Ecto neural progenitor cell (in vitro differentiated cells): ENCODE measurements at places on chromosomes 11 and 22.

DNA sequence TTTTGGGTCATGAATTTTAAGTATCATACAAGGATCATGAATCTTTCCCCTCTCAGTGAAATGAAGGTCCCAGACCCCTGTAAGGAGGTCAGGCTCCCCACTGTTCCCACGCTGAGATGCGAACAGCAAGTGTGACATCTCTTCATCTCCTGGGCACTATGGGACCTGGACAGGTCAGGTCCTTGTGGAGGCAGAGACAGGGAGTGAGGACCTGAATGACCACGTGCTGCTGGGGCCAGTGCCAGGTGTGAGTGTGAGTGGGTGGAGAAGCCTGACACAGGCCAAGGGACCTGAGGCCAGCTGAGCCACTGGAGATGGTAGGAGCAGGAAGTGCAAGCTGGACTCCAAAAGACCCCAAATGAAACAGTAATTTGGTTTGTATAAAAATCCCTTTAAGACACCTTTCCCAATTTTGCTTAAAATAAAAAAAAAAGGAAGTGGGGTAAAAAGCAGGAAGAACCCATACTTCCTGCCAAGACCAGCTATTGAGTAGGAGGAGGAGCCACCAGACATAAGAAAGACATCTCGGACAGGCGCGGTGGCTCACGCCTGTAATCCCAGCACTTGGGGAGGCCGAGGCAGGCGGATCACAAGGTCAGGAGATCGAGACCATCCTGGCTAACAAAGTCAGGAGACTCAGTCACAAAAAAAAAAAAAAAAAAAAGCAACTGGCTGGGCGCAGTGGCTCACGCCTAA, 35.4 kb upstream of the SERPIND1 start:
- DNase-seq, result no peak

DNA sequence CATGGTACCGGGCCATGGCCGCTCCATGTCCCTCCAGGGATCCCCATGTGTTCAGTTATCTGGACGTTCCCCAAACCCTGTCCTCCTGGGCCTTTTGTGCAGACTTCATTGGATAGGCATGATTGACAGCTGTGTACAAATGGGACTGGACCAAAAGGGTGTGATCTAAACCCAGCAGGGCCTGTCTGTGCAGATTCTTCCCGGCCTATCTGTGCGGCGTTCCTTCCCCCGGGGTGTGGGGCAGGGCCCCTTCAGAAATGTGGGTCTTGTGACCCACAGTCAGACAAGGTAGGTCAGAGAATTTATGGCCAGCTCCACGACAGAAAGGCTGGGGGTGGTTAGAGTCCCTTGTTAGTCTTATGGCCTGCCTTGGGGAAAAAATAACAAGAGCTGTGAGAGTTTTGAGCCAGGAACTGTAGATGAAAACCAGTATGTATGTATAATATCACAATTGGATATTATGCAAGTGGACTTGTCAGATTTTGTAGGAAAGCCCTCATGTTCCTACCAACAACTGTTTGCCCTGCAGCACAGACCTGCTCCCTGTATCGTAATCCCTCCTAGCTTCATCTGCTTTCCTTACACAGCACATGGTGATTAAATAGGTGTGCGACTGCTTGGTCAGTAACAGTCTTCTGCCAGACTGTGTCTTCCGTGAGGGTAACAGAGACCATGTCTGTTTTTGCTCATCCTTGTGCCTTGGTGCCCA, 31.7 kb downstream of the AP2A2 start:
- no peak for DNase-seq

DNA sequence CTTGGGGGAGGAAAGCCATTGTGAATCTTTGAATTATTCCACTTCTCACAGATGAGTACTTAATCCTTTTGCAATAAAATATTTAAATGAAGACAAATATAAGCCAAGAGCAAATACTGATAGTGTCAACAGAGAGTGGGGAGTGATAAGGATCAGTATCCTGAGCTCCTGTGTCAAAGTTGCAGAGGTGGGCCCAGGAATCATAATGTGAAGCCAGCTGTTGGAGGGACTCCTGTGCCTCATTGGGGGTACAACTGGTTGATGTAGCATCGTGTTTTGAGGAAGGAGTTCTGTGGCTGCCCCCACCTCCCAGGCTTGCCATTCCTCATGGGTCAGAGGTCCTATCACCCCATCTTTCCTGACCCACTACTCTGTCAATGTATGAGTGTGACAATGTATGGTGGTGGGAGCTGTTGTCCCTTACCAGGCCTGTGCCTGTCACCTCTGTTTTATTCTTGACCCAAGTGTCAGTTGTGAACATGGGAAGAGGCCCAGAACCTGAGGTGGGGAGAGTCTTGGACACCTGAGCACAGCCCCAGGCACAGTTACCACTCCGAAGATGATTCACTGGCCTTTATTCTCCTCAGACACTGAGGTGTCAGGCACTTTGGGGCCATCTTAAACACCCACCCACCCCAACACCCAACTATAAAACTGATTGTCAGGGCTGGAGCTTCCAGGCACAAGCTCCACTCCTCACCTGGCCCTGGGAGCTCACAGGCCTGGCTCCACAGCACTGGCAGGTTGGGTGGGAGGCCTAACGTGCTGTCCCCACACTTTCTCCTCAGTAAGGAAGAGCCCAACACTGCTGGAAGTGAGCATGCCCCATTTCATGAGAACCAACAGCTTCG, 38.4 kb downstream of the KCNQ1OT1 start:
- DNase-seq, result peak; percentile 25

DNA sequence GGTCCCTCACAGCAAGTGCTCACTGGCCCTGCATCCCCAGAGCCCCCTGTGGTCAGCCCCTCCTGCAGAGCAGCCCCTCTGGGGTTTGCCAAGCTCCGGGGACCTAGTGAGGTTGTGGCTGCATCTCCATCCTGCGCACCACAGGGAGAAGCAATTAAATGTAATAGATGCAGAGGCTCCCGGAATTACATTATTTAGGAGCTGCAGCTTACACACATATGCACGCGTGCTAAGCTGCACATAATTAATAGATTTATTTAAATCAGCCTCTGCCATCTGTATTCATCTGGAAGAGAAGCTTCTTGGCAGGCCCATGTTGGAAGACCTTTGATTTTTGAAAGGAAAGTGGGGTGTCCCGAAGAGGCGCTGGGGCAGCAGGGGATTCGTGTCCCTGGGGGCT, 1271.5 kb downstream of the BRD1 start:
- DNase-seq, result no peak

GRCh38 chr11:22656130-22656529, 10.3 kb upstream of the GAS2 start:
- DNase-seq, result no peak

DNA sequence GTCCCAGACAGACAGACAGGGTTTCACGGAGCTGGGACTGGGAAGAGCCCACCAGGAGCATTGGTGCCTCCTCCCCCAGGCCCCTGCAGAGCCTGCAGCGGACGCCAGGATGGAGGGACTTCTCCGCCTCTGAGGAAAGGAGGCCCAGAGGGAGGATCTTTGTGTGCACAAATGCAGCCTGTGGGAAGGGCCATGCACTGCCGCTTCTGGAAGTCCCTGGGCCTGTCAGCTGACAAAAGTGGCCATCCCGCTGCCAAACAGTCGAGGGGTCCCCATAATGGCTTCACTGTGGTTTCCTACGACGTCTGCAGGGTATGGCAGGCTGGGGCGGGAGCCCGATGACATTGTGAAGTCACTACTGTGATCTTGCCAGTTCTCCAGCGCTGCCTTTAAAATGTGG, 73.8 kb downstream of the TP53I11 start:
- DNase-seq, result no peak

- DNase-seq, result no peak
These were observed 30.8 kb downstream of the APLP2 start for GRCh38 chr11:130100381-130101095.

GRCh38 chr11:698493-699115, 3.0 kb downstream of the TMEM80 start:
- no peak for DNase-seq

- DNase-seq, result no peak
These were observed 21.2 kb upstream of the CLMP start for GRCh38 chr11:123216249-123216648.

DNA sequence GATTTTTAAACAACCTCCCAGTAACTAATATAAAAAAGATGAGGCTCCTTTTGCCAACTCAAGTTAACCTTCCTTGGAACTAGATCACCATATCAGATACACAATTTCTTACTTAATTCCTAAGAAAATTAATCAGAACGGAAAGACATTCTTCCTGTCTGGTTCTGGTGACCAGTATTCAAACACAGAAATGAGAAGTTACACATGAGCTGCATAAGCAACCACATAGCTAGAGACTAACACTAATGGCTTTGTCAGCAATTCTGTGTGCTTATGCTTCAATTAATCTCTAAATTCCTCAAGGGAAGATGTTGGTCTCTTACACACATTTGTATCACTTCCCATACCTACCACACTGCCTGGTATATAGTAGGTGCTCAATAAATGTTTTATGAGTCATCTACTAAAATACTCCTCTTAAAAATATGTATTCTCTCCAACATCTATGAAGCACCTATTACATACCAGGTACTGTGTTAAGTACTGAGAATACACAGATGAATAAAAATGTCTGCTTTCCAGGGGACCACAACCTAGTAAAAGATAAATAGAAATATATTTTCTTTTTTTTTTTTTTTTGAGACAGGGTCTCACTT, 54.5 kb downstream of the GAB2 start:
- DNase-seq, result no peak

DNA sequence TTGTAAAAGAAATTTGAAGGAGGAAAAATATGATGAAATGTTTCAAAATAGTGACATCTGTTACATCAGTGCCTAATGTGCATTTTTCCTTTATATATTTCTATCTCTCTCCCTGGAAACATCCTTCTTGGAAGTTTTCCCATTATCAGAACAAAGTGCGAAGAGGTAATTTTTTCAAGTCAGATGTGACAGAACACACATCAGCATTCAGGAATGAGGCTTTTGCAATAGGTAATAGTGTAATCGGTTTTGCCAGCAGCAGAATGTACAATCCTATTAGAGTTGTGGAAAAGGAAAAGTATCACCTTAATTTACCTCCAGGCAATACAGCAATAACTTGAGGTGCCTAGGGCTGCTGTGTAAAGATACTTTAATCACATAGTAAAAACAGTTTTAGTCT, 275.8 kb downstream of the FAT3 start:
- no peak for DNase-seq

DNA sequence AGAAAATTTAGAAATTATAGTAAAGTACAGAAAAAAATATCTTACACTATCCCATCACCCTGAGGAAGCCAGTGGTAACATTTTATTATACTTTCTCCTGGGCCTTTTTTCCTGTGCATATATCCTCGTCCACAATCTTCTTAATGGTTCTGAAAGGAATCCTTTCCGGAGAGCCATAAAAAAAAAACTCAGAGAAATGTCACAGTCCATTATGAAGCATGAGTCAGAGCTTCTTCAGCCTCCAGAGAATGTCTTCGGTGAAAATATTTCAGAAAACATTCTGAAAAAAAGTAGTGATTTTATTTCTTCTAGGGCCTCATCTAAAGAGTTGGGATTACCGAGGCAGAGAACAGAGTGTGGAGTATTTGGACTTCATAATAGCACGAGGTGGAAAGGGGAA, 163.4 kb downstream of the INSC start:
- DNase-seq, result no peak

DNA sequence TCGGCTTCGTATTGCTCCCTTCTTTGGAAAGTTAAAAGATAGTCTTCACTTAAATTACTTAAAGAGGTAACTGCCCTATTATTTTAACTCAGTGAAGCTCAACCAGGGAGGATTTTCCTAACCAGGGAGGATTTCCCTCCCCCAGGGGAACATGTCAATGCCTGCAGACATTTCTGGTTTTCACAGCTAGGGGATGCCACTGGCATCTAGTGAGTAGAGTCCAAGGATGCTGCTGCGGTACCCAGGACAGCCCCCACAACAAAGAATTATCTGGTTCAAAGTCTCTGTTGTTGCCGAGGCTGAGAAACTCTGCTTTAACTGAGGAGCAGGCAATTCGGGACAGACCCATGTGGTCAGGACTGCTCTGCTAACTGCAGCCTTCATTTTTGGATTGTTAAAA, 82.2 kb downstream of the DEPDC5 start:
- DNase-seq, result no peak

DNA sequence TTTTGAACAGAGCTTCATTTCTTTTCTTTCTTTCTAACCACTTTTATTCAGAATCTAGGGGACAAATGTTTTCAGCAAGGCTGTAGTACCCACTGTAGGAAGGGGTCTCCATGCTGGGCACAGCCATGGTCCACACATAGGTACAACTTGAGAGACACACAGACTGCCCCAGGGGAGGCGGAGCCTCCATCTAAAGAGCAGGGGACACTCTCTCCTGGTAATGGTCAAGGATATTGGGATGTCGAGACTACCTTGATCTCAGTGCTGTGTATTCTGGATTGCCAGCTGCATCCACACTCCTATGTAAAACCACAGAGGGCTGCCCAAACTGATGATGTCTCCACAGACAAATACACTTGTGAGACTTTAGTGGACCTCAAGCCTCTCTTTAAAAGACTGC, 2.9 kb upstream of the APOL3 start:
- peak; percentile 21 for DNase-seq

DNA sequence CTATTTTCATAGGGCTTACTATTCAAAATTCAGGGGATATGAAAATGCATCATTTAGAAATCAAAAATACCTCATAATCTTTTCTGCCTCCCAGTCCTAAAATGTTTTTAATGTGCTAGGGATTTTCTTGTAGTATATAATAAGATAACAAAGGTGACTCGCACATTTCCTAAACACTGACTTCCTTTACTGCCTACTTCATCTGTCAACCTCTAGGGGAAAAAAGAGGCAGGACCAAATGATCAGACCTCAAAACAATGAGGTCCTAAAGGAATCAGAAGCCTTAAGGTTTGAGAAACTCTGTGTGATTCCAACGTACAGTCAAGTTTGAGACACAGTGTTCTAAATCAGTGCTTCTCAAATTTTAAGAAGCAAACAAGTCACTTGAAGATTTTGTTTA, 56.1 kb upstream of the POU2AF2 start:
- DNase-seq, result no peak

DNA sequence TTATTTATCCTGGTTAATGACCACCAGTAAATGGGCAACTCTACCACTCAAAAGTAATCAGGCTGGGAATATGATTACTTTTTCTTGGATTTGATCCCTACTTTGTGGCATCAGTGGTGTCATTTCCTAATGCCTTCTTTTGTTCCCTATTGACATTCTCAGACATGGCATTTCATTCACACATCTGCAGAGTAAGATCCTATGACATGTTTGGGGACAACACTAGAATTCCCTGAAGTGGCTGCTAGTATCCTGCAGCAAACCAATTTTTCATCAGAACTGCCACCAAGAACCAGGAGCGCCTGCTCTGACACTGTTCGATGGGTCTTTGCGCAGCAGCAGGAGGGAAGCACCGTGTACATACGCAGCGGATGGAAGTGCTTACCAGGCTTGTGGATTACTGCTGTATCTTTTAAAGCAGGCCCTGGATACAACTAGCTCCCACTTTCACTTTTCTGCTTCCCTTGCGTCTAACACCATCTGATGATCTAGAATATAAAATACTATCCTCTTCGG, 97.7 kb downstream of the LARGE2 start:
- DNase-seq, result no peak

GRCh38 chr11:64929625-64930024, 5.1 kb downstream of the PPP2R5B start:
- DNase-seq, result no peak

GRCh38 chr22:30876221-30876751, 92.3 kb downstream of the MORC2 start:
- DNase-seq, result no peak

GRCh38 chr11:116605543-116606459, 167.0 kb downstream of the BUD13 start:
- peak; percentile 83 for DNase-seq
